Activated T-cell treated with anti-CD3 and anti-CD28 coated beads, Interleukin-2, amount 50 U/mL, for 72 hours (primary cell): ENCODE measurements at places on chromosomes 12 and 14. TPM values are rescaled to one million over a fixed set of nuclear protein-coding genes. Genes with fewer than 3 reads are reported as not detected.

GRCh38 chr12:96404696-96405095 lies 4.5 kb upstream of the CDK17 start:
- DNase-seq: no peak

DNA sequence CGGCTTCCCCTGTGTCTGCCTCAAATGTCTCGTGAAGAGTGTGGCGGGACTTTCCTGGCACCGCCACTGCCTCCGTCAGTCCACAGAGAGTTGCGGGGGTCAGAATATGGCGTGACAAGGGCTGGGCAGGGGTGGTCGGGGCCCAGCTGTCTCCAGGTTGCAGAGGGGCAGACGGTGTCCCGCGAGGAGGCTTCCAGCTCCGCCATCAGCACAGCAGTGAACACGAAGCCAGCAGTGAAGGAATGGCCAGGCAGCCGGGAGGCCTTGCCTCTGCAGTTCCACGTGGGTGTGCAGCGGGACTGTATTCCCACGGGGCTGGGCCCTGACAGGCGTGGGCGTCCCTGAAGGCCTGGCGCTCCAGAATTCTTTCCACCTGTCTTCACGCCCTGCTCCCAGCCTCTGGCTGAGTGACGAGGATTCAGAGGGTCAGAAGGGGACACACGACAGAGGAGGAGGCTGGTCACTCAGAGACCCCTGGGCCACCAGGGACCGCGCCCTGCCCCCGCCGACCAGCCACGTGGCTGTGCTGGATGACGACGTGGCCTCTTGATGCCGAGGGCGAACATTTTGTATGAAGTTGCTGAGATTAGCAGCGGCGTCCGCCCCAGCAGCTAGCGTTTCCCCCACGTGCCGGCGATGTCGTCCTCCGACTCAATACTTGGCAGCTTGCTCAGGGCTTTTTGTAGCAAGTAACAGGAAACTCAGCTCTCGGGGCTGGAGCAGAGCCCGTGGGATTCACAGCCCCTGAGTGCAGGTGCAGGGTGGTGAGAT lies 25.0 kb upstream of the GALNT9 start:
- no peak for DNase-seq

DNA sequence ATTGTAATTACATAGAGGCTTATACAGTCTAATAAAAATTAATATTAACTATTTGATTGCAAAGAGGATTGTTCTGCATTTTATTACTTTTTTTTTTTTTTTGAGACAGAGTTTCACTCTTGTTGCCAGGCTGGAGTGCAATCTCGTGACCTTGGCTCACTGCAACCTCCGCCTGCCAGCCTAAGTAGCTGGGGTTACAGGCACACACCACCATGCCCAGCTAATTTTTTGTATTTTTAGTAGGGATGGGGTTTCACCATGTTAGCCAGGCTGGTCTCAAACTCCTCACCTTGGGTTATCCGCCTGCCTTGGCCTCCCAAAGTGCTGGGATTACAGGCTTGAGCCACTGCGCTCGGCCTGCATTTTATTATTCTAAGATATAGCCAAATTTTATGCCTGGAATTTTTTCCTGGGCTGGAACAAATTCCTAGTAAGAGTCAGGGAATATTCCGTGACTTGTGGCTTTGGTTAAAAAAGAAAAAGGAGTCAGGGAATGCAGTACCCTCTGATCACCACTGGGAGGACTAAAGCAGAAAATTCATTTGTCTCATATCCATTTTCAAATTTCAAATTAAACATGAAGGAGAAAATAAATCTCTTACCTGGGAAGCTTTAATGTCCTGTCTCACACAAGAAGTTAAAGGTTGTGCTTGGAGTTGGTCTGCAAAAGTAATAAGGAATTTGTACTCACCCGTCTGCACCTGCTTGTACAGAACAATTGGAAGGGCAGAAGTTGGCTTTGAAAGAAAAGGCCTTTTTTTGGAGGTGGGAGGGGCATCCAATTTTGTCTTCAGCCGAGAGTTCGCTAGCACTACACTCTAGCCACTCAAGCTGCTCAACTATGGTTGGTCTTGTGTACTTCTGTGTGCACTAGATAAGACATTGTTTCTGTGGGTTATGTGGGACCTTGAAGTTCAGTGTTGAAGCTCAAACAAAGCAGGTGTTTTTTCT lies 8.7 kb downstream of the MARK3 start:
- DNase-seq: no peak

DNA sequence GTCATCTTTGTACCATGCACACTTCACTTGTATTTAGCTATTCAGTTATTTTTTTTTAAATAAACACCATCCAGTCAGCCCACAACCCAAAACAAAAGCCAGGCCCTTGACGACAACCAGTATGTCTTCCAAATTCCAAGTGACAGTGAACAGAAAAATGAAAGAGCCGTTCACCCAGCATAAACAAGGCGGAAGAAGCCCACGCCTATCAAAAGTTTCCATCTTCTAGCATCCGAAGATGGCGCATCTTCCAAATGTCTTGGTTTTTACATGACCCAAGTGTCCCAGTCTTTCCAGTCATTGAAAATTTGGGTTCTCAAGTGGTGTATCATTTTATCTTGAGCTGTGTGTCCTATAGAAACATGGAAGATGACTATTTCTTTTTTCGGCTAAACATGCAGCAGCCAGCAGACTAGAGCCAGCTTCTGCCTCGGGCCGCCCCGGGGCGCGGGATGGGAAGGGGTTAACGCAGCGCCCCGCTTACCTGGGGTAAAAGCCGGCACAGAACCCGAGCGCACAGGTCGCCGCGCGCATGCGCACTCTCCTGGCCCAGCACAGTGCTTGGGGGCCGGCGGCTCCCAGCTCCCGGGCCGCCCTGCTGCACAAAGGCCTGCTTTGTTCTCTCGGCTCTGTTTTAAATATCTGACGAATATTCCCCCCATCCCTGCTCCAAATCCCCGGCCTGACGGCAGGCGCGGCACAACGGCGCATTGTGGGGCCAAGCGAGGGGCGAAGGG lies 164.8 kb downstream of the ZFP36L1 start:
- DNase-seq: peak; percentile 46

- no peak for DNase-seq
Observed at GRCh38 chr14:83864106-83864505, 1665.8 kb upstream of the FLRT2 start.

Gene ETFRF1
- 22.5 TPM for total RNA-seq

Gene ACRBP
- 5.2 TPM for total RNA-seq
